ENCODE measurements at places on chromosomes 4 and X. TPM values are rescaled to one million over a fixed set of nuclear protein-coding genes. Genes with fewer than 3 reads are reported as not detected.

DNA sequence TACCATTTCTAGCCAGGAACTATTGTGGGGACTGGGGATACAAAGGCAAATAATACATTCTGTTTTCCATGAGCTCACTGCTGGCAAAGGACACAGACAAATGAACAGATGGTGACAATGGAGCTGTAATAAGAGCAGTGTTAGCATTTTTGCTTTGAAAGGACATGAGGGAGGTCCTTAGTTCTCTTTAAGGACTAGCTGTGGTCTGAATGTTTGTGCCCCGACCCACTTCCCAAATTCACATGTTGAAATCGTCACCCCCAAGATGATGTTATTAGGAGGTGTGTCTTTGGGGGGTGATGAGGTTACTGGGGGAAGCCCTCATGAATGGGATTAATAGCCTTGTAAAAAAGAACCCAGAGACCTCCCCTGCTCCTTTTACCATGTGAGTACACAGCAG, 30.3 kb downstream of the CCNG2 start:
- no peak for DNase-seq

DNA sequence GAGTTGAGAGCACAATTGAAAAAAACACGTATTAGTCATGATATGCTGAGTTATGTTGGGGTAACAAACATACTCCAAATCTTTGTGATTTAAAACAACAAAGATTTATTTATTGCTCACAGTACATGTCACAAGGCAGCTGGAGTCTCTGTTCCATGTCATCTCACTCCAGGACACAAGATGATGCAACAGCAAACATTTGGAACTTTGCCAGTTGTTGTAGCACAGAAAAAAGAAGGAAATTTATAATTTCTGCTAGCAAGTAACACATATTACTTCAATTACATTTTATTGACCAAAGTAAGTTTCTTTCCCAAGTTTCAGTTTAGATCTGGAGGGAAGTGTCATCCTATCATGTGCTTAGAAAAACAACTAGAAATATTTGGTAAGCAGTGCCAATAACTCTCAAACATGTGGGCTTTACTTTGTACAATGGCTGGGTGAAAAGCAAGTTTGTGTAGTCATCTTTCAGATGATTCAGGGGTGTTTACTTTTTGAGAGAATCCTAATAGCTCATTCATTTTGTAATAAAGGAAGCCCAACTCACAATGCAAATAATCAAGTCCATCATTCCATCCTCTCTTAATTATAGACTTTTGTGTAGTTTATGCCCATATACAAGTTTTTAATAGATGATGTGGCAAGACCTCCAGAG, 452.3 kb downstream of the ZIC3 start:
- DNase-seq = no peak

COL4A6 gene
- 1.8 TPM for total RNA-seq

ADH1A gene
- 3.6 TPM for total RNA-seq

PAGE2B gene
- total RNA-seq = not detected
